ENCODE measurements at places on chromosomes 6 and 20.

GRCh38 chr20:43293068-43293786, 103.5 kb upstream of the PTPRT start:
- DNase-seq, result peak; percentile 17

GRCh38 chr20:41748756-41749582, 130.8 kb upstream of the CHD6 start:
- DNase-seq, result no peak

- no peak for DNase-seq
These were observed 241.1 kb downstream of the TENT5A start for GRCh38 chr6:81511423-81511822.

GRCh38 chr6:89792881-89793280, 26.7 kb downstream of the MDN1 start:
- peak; percentile 41 for DNase-seq

- peak; percentile 65 for DNase-seq
These were observed 10.0 kb downstream of the CITED2 start for GRCh38 chr6:139364302-139364981.

- DNase-seq, result no peak
These were observed 29.2 kb upstream of the SDCBP2 start for GRCh38 chr20:1357921-1358671.

DNA sequence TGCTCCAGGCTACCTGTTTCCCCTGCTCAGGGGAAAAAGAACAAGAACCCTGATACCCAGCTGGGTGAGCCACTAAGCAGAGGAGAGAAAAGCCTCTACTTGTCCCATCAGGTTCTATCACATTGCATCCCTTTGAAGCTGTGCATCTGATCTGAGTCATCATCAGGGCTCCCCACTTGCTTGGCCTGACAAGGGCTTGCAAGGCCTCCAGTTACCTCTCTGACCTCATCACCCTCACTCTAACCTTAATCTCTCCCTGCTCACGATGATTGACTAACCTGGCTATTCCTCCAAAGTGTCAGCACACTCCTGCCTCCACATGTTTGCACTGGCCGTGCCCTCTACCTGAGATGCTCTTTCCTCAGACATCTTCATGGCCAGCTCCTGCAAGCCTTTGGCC, 309.5 kb upstream of the CHD6 start:
- no peak for DNase-seq

DNA sequence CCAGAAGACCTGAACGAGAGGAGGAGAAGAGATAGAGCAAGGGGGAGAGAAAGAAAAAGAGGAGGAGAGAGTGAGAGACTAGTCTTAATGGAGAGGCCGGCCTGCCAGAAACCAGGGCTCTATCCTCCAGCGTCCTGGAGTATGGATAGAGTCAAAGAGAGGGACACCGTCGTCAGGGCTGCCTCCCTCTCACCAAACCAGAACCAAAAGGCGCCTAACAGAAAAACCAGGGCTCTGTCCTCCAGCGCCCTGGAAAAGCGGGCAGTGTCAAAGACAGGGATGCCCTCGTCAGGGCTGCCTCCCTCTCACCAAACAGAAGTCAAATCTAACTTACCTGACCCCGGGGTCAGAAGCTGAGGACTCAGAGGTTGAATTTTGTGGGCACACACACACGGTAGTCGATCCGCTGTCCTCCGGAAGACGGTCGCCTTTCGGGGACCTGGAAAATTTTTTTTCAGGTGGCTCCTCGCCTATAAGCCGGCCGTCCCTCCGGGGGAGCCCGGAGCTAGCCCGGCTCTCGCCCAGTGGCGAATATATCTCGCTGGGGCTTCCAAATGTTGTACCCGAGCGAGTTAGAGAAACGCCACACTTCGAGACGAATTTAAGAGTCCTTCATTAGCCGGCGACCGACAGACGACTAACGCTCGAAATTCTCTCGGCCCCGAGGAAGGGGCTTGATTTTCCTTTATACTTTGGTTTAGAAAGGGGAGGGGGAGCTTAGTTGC, 148.2 kb downstream of the TRIM27 start:
- DNase-seq, result no peak

DNA sequence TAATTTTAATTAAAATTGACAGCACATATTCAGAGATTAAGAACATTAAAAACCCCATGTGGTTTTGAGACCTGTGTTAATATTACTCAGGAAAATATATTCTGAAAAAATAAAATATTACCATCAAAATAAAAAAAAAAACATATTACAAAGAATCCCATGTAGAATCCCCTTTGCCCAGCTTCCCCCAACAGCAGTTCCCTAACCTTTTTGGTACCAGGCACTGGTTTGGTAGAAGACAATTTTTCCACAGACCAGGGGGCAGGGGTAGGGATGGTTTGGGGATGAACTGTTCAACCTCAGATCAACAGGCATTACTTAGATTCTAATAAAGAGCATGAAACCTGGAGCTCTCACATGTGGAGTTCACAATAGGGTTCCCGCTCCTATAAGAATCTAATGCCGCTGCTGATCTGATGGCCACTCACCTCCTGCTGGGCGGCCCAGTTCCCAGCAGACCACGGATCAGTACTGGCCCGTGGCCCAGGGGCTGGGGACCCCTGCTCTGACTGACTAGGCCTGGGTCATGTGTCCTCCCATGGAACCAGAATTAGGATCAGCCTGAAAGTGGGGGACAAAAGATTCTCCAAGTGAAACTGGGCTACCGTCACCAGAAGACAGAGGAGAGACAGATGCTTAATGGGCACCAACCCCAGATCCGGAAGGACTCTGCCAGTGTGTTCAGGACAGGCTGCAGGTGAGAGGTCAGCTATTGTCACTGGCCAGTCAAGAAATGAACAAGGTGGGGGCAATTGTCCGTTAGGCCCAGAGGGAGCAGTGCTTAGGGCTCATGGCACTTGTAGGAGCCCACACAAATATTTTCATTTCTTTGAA, 235.5 kb downstream of the PREX1 start:
- DNase-seq, result no peak

- DNase-seq, result no peak
These were observed 59.2 kb downstream of the KCNS1 start for GRCh38 chr20:45041464-45042337.

- DNase-seq, result no peak
These were observed 22.1 kb downstream of the ARMC2 start for GRCh38 chr6:108870357-108870756.

GRCh38 chr6:88298066-88298845, 132.1 kb upstream of the CNR1 start:
- DNase-seq, result no peak

DNA sequence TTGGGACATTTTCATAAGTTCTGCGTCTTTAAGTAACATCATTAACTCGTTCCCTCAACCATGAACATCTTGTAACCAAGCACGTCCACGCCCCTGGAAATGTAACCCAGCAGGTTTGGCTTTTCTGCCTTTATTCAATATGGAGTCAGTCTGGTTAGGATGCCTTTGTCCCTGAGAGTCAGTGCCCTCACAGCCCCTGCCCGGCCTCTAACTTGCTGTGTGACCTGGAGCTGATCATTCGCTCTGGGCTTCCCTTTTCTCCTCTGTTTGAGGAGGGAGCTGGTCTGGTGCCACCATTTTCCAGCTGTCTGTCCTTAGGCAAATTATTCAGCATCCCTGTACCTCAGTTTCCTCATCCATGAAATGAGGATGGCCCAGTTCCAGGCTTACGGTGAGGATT, 26.5 kb upstream of the ANGPT4 start:
- DNase-seq, result no peak

- DNase-seq, result peak; percentile 36
These were observed 8.8 kb downstream of the PXDC1 start for GRCh38 chr6:3742426-3743344.

DNA sequence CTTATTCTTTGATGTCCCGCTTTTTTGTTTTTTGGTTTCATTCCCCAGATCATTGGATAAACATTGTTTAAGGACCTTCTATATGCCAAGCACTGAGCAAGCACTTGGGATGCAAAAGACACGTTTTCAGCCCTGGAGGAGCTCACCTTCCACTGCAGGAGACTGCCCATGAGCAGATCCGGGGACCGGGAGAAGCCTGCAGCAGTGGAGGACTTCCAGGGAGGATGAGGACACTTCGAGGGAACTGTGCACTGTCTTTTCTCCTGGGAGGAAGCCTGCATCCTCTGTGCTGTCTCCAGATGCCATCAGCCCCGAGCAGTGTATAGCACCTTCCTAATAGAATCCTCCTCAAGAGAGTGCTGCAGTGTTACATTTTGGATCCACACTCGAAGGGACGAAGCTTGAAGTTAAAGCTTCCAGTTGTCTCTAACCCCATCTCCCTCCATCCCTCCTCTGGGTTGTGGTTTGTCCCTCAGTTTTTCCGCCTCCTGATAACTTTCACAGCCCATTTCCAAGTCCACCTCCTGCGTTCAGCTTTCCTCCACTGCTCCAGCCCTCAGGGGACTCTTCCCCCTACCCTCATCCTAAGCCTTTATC, 5.8 kb upstream of the KCNG1 start:
- DNase-seq, result no peak

DNA sequence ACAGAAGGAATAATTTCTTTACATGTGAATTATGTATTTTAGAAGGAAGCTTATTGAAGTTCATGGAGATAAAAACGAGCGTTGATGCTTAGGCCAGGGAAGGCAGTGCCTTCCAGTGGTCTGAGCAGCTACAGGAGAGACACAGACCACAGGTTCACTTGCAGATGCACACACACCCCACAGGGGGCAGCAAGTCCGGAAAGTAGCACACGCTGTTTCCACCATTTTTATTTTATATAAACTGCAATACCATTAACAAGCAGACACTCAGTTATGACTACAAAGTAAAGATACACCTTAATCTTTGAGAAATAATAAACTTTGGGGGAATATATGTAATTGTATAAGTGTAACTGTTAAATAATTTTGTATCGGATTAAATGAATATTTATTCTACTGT, 13.5 kb upstream of the DACT2 start:
- no peak for DNase-seq

GRCh38 chr6:136030131-136030530, 178.6 kb downstream of the PDE7B start:
- DNase-seq, result no peak

DNA sequence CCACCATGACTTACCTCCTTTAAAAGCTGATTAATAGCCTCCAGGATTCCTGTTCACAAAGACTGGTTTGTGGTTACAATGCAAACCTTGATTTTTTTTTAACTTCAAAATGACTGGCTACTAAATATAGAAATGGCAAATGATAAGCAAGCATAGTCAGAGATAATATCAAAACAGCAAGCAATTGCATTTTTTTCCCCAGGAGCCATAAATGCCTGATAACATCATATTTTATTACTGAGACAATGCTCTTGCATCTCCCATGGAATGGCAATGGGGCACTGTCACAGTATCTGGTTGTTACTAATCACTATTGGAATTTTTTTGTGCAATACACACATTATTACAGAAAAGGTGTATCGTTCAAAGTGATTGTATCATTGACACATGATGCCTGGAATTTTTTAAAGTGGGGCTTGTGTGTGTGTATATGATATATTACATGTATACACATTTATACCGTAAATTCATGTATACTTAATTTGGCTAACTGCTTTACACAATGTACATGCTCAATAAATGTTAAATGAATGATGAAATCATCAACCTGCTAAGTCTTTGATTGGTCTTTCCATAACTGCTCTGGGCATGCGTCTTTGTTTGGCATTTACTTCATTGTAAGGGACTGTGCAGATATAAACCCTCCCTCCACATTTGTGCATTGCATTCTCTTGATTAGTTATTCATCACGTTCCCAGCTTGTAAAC, 980 bp upstream of the SALL4 start:
- DNase-seq, result no peak

GRCh38 chr6:36139991-36140710, 9.8 kb downstream of the MAPK13 start:
- DNase-seq, result peak; percentile 71

DNA sequence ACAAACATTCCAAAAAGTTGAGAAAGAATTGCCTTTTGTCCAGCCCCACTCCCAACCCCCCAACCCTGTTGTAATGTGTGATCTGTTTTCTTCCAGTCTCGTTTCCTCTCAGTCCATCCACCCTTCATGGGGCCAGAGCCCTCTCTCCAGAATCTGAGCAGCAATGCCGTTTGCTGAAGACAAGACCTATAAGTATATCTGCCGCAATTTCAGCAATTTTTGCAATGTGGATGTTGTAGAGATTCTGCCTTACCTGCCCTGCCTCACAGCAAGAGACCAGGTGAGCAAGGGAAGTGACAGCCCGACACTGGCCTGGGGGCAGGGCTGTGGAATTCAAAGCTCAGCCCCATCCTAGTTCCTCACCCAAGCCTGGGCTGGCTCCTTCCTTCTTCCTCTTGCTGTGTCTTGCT, 7.8 kb downstream of the MAVS start:
- DNase-seq, result no peak

DNA sequence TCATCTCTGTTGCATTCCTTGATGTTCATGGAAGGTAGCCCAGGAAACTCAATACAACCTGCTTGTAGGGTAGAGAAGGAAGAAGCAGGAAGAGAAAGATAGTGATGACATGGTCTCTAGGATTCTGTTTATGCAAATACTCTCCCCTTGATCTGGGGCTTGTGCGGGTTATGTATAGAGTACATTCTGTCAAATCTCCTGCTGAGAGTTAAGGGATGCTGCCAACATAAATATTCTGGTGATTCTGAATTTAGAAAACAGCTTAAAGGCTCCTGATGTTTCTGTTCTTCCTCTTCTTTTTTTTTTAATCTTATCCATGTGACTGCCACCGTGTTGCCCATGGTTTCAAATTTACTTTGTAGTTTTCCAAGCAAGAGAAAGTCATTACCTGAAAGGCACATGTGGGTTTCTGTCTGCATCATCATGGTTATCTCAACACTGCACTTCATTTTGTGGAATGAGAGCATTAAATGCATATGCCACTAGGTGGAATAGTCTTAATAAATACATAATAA, 150.6 kb downstream of the RPS12 start:
- no peak for DNase-seq

DNA sequence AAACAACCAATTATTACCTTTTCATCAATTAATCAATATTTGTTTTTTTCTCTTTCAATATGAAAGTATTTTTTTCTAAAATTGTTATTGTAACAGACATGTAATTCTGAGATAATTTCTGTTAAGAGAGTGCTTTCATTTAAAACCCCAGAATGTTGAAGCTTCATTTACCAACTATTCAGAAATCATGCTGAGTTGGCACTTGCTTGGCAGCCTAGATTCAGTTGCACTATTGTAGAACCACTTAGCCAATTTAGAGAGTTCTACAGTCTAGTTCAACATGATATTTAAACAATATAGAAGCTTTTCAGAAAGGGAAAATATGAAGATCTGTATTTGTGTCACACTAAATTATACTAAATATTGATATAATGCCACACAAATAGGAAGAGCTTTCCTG, 56.1 kb upstream of the NKAIN2 start:
- no peak for DNase-seq

GRCh38 chr6:136435101-136435500, 115.1 kb downstream of the MAP7 start:
- DNase-seq, result no peak

GRCh38 chr6:55642366-55642765, 63.4 kb upstream of the HMGCLL1 start:
- DNase-seq, result no peak

Data from NCI-H524 (cell line).